ENCODE measurements at places on chromosomes 12 and 14.
A peak's percentile ranks its signal among the peaks of the same experiment; 100 is the strongest.

GRCh38 chr12:8781381-8782127 lies 40.9 kb upstream of the A2ML1 start:
- peak; percentile 50 for DNase-seq

DNA sequence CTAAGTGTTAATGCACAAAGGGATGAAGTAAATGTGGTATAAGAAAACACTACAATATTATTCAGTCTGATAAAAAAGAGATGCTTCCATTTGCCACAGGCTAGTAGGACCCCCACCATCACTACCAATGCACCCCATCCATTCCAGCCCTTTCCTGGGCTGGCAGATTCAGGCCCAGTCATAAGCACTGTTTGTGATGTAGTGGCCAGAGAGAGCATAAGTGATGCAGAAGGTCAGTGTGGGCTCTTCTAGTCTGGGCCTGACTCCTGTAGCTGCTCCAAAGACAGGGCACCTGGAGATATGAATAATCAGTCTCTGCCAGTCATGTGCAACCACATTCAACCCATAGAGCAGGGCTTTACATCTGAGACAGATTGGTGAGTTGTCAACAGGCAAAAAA lies 1294.7 kb downstream of the TMEM121 start:
- DNase-seq = no peak

- DNase-seq = peak; percentile 45
Measured at GRCh38 chr14:65961004-65961403, 525.2 kb upstream of the CCDC196 start.

DNA sequence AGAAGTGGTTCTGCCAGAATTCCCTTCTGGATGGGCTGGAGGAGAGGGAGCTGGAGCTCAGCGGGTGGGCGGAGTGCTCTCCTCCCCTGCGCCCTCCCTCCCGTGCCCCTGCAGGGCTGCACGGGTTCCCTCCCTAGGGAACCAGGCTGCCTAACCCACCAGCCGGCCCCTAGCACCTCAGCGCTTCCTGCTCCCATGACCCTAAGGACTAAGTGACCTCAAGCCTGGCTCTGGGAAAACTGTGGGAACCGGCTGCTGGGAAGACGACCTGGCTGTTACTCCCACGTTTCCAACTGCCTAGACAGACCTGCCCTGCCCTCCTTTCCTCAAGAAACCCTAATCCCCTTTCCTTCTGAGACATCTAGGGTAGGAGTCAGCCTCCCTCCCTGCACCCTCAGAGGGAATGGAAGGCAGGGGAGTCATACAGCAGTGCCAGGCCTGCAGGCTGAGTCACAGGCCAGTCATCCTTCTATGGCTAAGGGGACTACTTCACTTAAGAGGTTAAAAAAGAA lies 31.5 kb downstream of the SLC6A12 start:
- DNase-seq = no peak

- no peak for DNase-seq
Measured at GRCh38 chr14:75896341-75896740, 85.5 kb downstream of the TGFB3 start.

GRCh38 chr14:68590201-68590522 lies 202.7 kb downstream of the ZFP36L1 start:
- DNase-seq = no peak

- no peak for DNase-seq
Measured at GRCh38 chr12:67968725-67969124, 20.5 kb upstream of the IFNG-AS1 start.

GRCh38 chr12:118436002-118436730 lies 59.8 kb downstream of the SUDS3 start:
- peak; percentile 27 for DNase-seq

GRCh38 chr14:77339407-77339806 lies 18.6 kb downstream of the GSTZ1 start:
- no peak for DNase-seq

- no peak for DNase-seq
Measured at GRCh38 chr14:103122947-103123633, at the start of gene TNFAIP2. Gene TNFAIP2 (plus strand): TSS chr14:103123461. CDS start chr14:103126458, 2,997 bp downstream.

DNA sequence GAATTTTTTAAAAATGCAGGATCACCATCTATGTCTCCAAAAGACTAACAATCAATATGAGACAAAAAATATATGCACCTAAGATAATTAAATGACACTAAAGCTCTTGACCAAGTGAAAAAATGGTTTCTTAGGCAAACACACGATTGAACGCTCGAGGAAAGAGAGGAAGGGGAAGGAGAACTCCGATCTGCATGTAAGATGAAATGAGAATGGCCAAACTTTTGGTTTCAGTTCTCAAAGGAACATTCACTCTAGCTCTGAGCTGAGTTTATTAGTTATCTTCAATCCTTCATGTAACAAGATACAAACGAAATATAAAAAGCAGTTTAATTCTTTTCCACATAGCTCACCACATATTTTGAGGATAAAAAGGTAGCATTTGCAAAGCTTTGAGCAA lies 2.8 kb downstream of the DYRK4 start:
- DNase-seq = no peak

DNA sequence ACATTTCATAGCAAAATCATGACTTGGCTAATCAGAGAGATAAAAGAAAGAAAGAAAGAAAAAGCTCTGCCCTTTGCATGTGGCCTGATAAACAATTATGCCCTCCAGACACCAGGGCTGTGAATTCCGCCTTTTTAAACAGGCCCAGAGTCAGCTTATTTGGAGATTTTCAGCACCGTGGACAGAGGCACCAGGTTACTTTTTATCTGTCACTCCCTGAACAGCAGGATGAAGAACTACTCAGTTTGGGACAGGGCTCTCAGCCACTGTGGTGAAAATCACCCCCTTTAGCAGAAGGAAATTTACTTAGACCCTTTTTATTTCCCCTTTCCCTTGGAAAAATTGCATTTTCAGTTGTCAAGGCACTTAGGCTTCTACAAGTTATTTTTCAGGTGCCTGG lies 359.9 kb downstream of the NRXN3 start:
- DNase-seq = no peak

DNA sequence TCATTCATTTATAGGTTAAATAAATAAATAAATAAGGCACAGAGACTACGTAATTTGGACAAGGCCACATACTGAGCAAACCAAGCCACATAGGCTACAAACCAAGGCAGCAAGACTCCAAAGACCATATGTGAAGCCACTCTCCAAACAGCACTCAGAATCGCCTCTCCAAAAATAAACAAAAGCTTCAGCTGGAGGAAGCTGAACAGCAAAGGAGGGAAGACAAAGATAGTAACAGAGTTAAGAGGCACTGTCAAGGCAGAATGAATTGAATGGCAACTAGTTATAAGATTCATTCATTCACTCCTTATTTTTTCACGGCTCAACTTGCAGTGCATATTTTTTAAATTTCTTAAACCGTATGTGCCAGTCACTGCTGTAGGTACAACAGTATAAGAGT lies 200.5 kb upstream of the GRIP1 start:
- no peak for DNase-seq

- no peak for DNase-seq
Measured at GRCh38 chr14:61568572-61569011, 126.7 kb upstream of the HIF1A start.

DNA sequence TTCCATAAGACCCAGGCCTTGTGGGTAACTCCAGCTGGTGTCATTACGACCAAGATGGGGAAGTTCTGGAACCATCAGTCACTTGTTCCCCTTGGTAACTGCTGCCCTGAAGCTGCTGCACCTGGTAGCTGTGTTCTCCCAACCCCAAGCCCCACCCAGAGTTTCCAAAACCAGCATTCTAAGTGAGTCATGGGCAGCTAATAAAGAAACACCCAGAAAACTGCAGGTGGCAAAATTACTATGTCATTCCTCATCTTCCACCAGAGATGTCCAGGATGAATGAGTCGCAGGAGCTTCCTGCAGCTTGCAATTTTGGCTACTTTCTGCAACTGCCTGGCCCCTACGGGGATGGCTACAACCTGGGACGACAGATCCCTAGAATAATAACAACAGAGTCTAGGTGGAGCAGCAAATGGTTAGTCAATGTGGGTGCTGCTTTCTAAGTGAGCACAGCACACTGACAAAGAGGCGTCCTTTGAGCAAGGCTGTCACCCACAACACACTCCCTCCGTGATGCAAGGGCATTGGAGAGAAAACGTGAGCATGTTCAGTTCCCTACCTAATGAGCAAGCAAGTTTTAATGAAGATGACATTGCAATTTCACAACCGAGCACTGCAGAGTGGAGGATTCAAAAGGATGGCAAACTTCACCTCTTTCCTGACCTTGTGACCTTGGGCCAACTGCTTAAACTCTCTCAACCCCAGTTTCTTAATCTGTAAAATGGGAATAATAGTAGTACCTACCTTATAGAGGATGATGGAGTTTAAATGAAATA lies 301.4 kb upstream of the NOS1 start:
- no peak for DNase-seq

GRCh38 chr12:114447274-114447716 lies 41.4 kb upstream of the TBX5 start:
- DNase-seq = no peak

GRCh38 chr12:99253068-99253467 lies 394.5 kb upstream of the GARIN6 start:
- peak; percentile 2 for DNase-seq

DNA sequence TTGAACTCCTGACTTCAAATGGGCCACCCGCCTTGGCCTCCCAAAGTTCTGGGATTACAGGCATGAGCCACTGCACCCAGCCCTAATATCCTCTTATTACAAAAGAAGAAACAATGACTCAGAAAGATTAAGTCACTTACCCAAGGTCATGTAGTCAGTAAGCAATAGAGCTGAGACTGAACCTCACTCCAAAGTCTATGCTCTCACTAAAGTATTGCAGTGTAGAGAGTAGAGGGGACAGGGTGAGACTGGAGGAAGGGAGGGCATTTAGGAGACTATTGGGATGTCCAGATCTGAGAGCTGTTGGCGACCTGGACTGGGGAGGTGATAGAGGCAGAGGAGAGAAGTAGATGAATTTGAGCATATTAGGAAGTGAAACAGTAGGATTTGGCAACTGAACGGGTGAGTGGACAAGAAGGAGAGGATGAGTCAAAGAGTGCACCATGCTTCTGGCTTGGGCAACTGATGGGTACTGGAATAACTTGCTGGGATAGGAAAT lies 11.8 kb downstream of the P2RX7 start:
- no peak for DNase-seq

DNA sequence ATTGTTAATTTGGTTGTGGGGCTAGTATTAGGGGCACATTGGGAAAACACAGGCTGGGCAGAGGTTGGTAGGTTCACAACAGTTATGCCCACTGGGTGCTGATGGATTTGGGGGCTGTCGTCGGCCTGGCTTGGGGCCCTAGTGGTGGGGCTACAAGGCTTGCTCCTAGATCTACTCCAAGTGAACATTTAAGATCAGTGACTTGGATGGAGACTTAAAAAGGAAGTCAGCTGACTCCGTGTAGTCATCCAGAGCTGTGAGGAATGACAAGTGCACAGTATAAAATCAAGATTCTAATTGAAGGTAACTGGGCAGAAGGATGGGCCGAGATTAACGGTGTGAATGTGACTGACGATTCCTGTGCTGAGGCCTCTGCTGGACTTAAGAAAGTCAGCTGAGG lies 12.8 kb upstream of the NR4A1 start:
- DNase-seq = no peak

GRCh38 chr12:48015954-48016353 lies 11.7 kb upstream of the COL2A1 start:
- DNase-seq = no peak

- DNase-seq = no peak
Measured at GRCh38 chr14:73443758-73444157, 14.6 kb downstream of the NUMB start.

- DNase-seq = no peak
Measured at GRCh38 chr12:126936181-126936851, 1330.7 kb upstream of the TMEM132C start.

GRCh38 chr12:124036657-124037109 lies 63.7 kb downstream of the ZNF664 start:
- peak; percentile 69 for DNase-seq

DNA sequence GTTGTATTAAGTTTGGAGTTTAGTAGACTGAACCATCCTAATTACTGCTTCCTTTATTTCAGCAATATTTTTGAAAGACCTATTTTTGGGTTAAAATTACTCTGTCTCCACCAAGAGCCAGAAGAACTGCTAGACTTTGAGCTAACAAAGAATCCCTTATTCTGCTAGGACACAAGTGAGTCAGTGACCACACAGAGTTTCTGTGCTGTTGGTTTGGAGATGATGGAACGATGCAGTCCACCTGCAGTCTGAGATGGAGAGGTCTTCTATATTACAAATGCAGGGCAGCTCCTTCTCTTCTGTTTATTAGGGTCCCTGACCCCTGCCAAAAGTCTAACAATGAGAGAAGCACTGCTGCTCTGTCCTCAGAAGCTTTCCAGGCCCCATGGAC lies 6.7 kb upstream of the STXBP6 start:
- DNase-seq = no peak

- DNase-seq = no peak
Measured at GRCh38 chr14:34817768-34818167, 57.4 kb downstream of the BAZ1A start.

DNA sequence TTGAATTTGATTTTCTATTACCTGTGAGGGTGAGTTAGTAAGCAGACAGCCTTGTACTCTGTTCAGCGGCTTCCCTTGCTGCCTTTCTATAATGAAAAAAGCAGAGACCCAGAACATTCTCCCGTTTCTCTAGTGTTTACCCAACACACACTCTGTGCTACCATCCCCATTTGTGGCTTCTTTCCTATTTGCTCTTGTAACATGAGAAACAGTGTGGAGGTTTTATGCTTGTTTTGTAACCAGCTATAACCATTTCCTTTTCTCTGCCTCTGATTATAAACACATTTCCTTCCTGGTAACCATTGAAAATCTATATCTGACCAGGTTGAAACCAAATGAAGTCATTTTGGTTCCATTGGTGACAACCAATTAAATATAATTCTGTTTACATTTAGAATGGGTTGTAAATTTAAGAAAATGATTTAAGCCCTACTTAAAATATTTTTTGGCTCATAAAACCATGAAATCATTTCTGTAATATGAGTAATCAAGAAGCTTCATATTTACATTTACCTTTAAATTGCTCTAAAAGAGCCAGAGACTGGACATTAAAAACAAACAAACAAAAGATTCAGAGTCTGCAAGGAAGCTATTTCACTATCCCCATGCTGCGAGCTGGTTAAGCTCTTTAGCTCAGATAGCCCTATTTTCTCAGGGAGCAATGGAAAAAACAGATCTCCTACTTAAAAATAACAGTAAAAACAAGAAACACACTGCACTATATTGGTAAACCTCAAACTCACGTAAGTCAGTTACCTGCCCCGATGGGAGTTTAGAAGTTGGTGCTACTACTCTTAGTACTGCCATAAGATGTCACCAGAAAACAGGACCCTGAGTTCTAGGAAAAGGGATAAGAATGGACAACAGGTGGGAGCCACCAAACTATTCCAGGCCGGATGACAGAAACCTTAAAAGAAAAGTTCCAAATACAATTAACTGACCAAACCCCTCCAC lies 206.5 kb upstream of the EEA1 start:
- no peak for DNase-seq

DNA sequence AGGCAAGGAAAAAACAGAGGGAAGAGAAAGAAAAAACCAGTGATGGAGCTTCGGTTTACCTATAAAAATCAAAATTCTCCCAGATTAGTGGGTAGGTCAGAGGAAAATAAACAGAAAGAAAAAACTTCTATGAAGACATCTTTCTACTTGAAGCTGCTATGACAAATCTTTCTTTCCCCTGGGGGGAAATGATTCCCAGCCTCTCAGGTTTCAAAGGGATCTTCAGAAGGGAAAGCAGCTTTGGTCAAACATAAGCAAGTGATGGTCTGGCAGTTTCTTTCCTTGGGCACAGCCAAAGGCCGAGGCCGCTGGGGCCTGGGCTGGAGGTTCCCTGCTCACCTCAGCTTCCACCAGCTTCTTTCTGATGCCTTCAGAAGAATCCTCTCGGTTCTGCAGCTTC lies 104.5 kb downstream of the PRKAB1 start:
- no peak for DNase-seq

GRCh38 chr12:3155702-3156370 lies 78.7 kb downstream of the TSPAN9 start:
- no peak for DNase-seq

GRCh38 chr14:35380794-35381193 lies 23.8 kb downstream of the NFKBIA start:
- no peak for DNase-seq
